Daoy (cell line): ENCODE measurements at places on chromosomes 16 and 17.

- DNase-seq: no peak
Observed at GRCh38 chr17:27797390-27798091, 2.8 kb downstream of the NOS2 start.

- no peak for DNase-seq
Observed at GRCh38 chr17:50407921-50408320, 10.6 kb upstream of the LRRC59 start.

DNA sequence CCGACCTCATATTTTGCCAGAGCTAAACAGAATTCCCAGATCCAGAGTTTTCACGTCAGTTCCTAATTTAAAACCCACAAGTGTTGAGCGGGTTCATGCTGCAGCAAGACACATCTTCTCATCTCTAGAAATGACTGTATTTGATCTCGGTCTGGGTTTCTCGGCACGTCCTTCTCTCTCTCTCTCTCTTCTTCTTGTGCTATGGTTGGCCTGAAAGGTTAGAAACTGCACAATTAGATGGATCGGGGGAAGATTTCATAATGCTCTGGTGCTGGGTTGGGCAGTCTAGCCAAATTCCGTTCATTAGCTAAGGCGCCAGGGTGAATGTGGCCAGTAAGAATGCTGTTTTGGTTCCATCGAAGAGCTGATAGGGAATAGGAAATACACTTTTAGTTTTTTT is 158.9 kb upstream of the NOG start:
- no peak for DNase-seq

- DNase-seq: no peak
Observed at GRCh38 chr17:37825851-37826250, 81.0 kb upstream of the HNF1B start.

GRCh38 chr16:88807142-88807625 is 3.6 kb downstream of the CDT1 start:
- DNase-seq: no peak
